PC-3 (cell line): ENCODE measurements at places on chromosomes 1 and 21. TPM values are rescaled to one million over a fixed set of nuclear protein-coding genes. Genes with fewer than 3 reads are reported as not detected.
A peak's percentile ranks its signal among the peaks of the same experiment; 100 is the strongest.

- no peaks in the 10 kb centered on the region for H3K36me3 ChIP-seq
- H3K27me3 ChIP-seq: no peaks in the 10 kb centered on the region
- H3K4me1 ChIP-seq: peaks cover 10% of the 10 kb centered on the region
Measured at GRCh38 chr1:45299981-45300668, 26.6 kb upstream of the HPDL start.

- no peaks in the 10 kb centered on the region for H3K27me3 ChIP-seq
- DNase-seq: peak; percentile 59
- no peaks in the 10 kb centered on the region for H3K36me3 ChIP-seq
- peaks cover 17% of the 10 kb centered on the region for H3K4me1 ChIP-seq
Measured at GRCh38 chr1:168636642-168637111, 60.3 kb downstream of the XCL1 start.

DNA sequence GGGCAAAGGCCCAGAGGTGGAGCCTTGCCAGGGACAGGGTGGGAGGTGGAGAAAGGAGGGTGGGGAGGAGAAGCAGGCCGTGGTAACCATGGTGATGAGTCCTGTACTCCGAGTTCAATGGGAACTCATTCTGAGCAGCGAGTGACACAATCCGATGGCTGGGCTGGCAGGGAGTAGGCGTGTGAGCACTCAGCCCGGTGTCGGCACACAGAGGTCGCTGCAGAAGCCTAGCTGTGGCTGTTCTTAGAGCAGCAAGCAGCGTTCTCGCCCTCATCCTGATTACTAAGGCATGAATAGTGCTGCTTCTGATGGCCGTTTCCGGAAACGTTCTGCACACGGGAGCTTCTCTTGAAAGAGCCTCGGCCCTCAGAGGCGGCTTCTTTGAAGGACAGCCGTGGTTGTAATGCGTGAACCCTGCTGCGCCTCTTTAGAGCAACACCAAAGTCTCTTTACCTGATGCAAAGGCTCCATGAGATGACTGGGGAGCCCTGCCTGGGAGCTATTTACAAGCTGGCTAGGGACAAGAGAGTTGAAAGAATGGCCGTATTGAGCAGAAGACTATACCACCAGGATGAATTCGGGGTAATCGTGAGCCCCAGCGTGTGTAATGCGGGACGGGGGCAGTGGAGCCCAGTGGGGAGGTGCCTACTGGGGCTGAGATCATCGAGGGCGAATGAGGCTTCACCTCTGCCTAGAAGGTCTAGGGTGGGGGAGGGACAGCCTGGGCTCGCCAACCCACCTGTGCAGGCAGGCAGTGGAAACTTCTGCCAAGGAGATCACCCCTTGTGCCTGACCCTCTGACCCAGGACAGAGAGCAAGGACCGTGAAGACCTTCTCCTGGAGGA lies 72.8 kb upstream of the PAX7 start:
- peaks cover 67% of the 10 kb centered on the region for H3K27me3 ChIP-seq
- H3K36me3 ChIP-seq: no peaks in the 10 kb centered on the region
- no peak overlapping the region for H3K27ac ChIP-seq
- H3K4me1 ChIP-seq: no peaks in the 10 kb centered on the region

DNA sequence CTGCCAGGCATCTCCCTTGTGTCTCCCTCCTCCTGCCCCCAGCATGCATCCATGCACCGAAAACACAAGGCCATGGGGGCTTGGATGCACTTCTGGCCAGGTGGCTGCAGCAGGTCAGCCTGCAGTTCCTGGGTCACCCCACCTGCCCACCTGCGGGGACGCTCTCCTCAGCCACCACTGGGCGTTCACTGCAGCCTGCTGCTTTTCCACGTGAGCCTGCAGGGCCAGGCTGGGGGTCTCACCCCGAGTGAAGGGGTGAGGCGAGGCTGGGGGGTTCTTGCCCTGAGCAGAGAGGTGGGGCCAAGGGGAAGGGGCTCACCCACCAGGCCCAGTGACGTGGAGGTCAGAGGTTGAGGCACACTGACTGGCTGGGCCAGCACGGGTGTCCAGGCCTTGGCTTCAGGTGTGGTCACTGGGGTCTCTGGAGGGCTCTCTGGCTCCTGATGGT lies 64.6 kb downstream of the WNT9A start:
- H3K27ac ChIP-seq: no peak overlapping the region
- no peak for DNase-seq
- no peak overlapping the region for H3K4me3 ChIP-seq
- no peaks in the 10 kb centered on the region for H3K27me3 ChIP-seq

DNA sequence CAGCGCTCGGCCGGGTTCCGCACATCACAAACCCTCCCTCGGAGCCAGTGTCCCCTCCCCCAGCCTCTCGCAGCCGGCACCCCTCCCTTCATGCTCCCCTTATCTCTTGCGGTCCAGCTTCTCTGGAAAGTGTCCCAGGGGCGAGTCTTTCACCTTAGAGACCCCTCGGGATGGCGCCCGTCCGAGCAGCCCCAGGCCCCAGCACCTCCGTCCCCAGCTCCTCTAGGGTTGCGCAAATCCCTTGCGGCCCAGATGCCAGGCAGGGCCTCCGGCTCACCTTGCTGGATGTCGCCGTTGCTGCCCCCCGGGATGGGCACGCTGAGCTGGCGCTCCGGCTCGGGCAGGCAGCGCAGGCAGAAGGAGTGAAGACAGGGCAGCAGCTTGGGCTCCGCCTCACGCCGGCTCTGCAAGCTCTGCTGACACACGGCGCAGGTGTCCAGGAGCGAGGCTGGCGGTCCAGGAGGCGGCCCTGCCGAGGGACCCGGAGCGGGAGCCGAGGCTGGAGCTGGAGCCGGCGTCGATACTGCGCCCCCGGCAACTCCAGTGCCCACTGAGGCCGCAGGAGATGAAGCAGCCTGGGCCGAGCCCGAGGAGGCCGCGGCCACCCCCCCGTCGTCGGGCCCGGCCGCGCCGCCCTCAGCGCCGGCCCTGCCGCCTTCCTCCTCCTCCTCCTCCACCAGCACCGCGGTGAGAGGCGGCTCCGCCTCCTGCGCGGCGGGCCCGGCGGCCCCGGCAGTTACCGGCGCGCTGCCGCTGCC lies 550 bp downstream of the TRIM33 start:
- no peak overlapping the region for H3K27ac ChIP-seq
- H3K36me3 ChIP-seq: peaks cover 3% of the 10 kb centered on the region; the same call in 1 of the 2 replicates
- no peaks in the 10 kb centered on the region for H3K27me3 ChIP-seq
- no peak for DNase-seq
- H3K4me3 ChIP-seq: peak overlapping the region; percentile 90

GRCh38 chr1:66274634-66275033 lies 259.3 kb upstream of the SGIP1 start:
- no peak overlapping the region for H3K4me3 ChIP-seq
- DNase-seq: peak; percentile 74
- H3K36me3 ChIP-seq: no peaks in the 10 kb centered on the region
- H3K27me3 ChIP-seq: no peaks in the 10 kb centered on the region
- peaks cover 28% of the 10 kb centered on the region for H3K4me1 ChIP-seq

GRCh38 chr1:165949335-165950130 lies 122.1 kb downstream of the UCK2 start:
- no peak overlapping the region for H3K4me3 ChIP-seq
- DNase-seq: peak; percentile 42
- H3K36me3 ChIP-seq: no peaks in the 10 kb centered on the region

- no peak overlapping the region for H3K27ac ChIP-seq
- no peak overlapping the region for H3K4me3 ChIP-seq
- no peaks in the 10 kb centered on the region for H3K27me3 ChIP-seq
Measured at GRCh38 chr1:217205578-217205977, 425.3 kb downstream of the GPATCH2 start.

GRCh38 chr21:33546086-33546485 lies 3.2 kb downstream of the SON start:
- H3K36me3 ChIP-seq: peaks cover 46% of the 10 kb centered on the region
- no peak for DNase-seq
- no peaks in the 10 kb centered on the region for H3K27me3 ChIP-seq
- H3K27ac ChIP-seq: no peak overlapping the region
- H3K4me3 ChIP-seq: peak overlapping the region; percentile 94; the same call in 1 of the 2 replicates

GRCh38 chr1:108190686-108191416 lies 9.3 kb downstream of the SLC25A24 start:
- no peak overlapping the region for H3K4me3 ChIP-seq
- peaks cover 38% of the 10 kb centered on the region for H3K36me3 ChIP-seq
- no peak overlapping the region for H3K27ac ChIP-seq
- no peaks in the 10 kb centered on the region for H3K27me3 ChIP-seq

DNA sequence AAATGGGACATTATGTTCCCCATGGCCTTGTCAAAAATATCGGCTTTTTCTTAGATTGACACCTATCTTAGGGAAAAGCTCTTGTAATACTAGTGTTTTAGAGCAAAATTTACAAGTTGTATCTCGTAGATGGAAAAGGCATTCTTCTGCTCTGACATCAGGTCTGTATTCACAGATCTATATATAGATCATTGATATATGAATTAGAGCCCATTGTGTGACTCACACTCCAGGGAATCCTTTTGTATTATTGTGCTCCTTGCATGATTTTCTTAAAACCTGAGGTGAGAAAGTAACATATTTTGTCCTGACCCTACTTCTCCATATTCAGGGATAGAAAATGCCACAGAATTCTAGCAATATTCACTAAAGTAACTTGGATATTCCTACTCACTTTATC lies 1160.8 kb upstream of the B3GALT2 start:
- no peak overlapping the region for H3K27ac ChIP-seq
- H3K4me1 ChIP-seq: no peaks in the 10 kb centered on the region
- H3K27me3 ChIP-seq: no peaks in the 10 kb centered on the region
- no peak overlapping the region for H3K4me3 ChIP-seq

GRCh38 chr1:52918201-52918600 lies 3.3 kb downstream of the ECHDC2 start:
- no peak overlapping the region for H3K4me3 ChIP-seq
- H3K27ac ChIP-seq: no peak overlapping the region
- DNase-seq: no peak
- no peaks in the 10 kb centered on the region for H3K27me3 ChIP-seq
- no peaks in the 10 kb centered on the region for H3K36me3 ChIP-seq
- peaks cover 23% of the 10 kb centered on the region for H3K4me1 ChIP-seq

- peak overlapping the region; percentile 38 for H3K27ac ChIP-seq
- H3K27me3 ChIP-seq: no peaks in the 10 kb centered on the region
- DNase-seq: peak; percentile 99
- H3K36me3 ChIP-seq: no peaks in the 10 kb centered on the region
- H3K4me1 ChIP-seq: peaks cover 44% of the 10 kb centered on the region
- peak overlapping the region; percentile 1; the same call in 1 of the 2 replicates for H3K4me3 ChIP-seq
Measured at GRCh38 chr1:172476218-172476811, 32.4 kb upstream of the PIGC start.

DNA sequence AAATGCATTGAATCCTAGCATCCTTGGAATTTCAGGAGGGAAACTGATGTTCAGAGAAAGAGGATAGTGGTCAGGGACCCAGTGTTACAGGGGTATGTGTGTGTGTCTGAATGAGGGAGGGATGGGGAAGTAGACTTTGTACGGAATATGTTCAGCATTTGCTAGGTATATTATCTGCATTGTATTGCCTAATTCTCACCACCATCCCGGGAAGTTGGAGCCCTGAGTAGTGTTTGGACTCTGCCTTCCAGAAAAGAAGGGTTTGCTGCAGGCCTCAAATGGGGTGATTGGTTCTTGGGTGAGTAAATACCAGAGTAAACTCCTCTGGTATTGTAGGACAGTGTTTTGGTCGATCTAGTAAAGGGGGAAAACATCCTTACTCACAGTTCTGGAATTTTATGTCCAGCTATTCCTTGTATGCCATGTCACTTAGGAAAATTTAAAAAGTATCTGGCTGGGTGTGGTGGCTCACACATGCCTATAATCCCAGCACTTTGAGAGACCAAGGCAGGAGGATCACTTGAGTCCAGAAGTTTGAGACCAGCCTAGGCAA lies 7.1 kb upstream of the ZNF496 start:
- no peak overlapping the region for H3K27ac ChIP-seq
- peak; percentile 70 for DNase-seq
- H3K4me1 ChIP-seq: peaks cover 61% of the 10 kb centered on the region
- H3K36me3 ChIP-seq: peaks cover 15% of the 10 kb centered on the region; the same call in 1 of the 2 replicates
- H3K27me3 ChIP-seq: no peaks in the 10 kb centered on the region

GRCh38 chr1:110452330-110452729 lies 1.4 kb downstream of the PROK1 start:
- no peak overlapping the region for H3K27ac ChIP-seq
- DNase-seq: no peak
- no peak overlapping the region for H3K4me3 ChIP-seq
- H3K4me1 ChIP-seq: no peaks in the 10 kb centered on the region
- H3K36me3 ChIP-seq: no peaks in the 10 kb centered on the region
- H3K27me3 ChIP-seq: peaks cover 67% of the 10 kb centered on the region

DNA sequence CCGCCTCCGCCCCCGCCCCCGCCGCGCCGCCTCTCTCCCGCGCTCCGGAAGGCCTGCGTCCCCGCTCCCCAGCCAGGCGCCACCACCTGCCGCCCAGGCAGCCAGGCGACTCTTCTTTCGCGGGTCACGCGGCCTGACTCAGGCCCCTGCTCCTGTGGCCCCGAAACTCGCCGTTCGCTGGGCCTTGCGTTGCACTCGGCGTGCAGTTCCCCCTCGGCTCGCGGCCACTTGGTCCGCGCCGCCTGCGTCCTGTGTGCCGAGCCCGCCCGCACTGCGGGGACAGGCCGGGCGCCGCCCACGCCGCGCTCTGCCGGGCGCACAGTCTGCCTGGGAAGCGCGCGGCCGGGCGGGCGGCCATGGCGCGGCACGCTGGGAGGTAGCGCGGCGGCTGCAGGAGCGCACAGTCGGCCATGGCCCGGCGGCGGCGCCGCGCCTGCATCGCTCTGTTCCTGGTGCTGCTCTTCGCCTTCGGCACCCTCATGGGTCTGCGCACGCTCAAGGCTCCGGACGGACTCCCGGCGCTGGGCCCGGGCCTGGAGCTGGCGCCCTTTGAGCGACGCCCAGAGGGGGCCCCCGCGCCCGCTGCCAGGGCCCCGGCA lies at the start of gene MANEAL:
TSS of gene MANEAL (plus strand) at position 75 of the 599 bp plus-strand sequence. CDS start at position 411, 336 bp downstream.
- DNase-seq: peak; percentile 63
- H3K4me1 ChIP-seq: peaks cover 15% of the 10 kb centered on the region
- no peaks in the 10 kb centered on the region for H3K27me3 ChIP-seq
- peak within 1 kb of the TSS; percentile 85 for H3K4me3 ChIP-seq
- no peak within 1 kb of the TSS for H3K27ac ChIP-seq

DNA sequence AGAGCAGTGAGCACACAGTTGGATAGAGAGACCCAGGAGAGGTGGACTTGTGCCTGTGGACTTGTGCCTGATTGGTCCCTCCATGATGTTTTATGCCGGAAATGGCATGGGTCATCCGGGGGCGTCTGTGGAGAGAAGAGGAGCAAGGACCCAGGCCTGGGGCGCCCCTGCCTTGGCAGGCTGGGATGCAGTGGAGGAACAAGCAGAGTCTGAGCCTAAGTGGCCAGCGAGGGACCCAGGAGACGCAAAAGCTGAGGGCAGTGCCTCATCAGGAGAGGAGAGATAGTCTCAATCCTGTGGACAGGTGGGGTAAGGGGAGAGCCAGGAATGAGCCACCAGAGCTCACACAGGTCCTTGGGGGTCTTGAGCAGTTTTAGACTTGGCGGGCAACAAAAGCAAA lies 146.9 kb downstream of the PCBP3 start:
- H3K36me3 ChIP-seq: no peaks in the 10 kb centered on the region
- no peaks in the 10 kb centered on the region for H3K4me1 ChIP-seq
- no peak for DNase-seq
- H3K27ac ChIP-seq: no peak overlapping the region
- H3K4me3 ChIP-seq: no peak overlapping the region

The LMX1A gene
- total RNA-seq: not detected in 2 replicates

The IFI16 gene
- 0.98 and 1.3 TPM in 2 replicates for total RNA-seq

The PIK3C2B gene
- total RNA-seq: 34.7 and 35.3 TPM in 2 replicates

The MFN2 gene
- total RNA-seq: 97.8 and 101 TPM in 2 replicates

The CFHR4 gene
- not detected in 2 replicates for total RNA-seq

The MDM4 gene
- 36.3 and 55.7 TPM in 2 replicates for total RNA-seq

The LYPD8 gene
- total RNA-seq: not detected in 2 replicates

The LIN28A gene
- total RNA-seq: not detected in 2 replicates

The PFKFB2 gene
- total RNA-seq: 37.5 and 48.6 TPM in 2 replicates

The KRTAP10-7 gene
- total RNA-seq: not detected in 2 replicates
